Psoas muscle (tissue), 8 donors: ENCODE measurements at places on chromosomes 1 and 21. TPM values are rescaled to one million over a fixed set of nuclear protein-coding genes. Genes with fewer than 3 reads are reported as not detected.
A peak's percentile ranks its signal among the peaks of the same experiment; 100 is the strongest.

The PPIE gene
- polyA plus RNA-seq = 44.5 TPM

DNA sequence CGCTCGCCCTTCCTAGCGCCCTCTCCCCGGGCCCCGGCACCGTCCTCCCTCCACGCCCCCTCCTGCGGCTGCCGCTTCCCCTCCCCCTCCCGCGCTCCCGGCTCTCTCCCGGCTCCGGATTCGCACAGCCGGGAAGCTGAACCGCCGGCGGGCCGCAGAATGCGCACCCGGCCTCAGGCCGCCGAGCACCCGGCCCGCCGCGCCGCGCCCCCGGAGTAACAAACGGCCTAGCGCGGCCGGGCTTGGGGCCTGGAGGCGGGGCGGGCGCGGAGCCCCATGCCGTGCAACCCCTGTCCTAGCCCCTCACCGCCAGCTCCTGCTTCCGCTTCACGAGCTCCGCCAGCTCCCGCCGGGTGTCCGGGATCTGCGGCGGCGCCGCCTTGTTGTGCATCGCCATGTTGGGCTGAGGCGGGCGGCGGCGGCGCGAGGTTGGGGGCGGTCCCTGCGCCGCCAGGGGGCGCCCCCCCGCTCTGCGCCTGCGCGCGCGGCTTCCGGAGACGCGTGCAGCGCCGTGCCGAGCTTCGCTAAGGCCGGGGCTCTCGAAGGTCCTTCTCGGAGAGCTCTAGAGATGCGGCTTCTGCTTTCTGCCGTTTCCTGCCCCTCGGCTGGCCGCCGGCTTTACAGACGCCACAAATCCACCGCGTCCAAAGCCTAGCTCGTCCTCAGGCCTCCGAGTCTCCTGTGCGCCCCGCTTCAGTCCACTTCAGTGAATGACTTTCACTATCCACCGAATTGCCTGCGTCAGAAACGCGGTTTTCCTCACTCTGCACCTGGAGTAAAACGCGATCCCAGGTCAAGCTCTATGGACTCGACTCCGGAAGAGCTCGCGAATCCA, at the start of gene MEAF6:
Gene MEAF6 (minus strand): TSS at position 417 of the 835 bp plus-strand sequence. CDS start 20 bp downstream, at position 397.
- no peaks in the 10 kb centered on the region for H3K27me3 ChIP-seq
- peak within 1 kb of the TSS; percentile 91 for H3K4me3 ChIP-seq
- peak within 1 kb of the TSS; percentile 96 for H3K27ac ChIP-seq
- peaks cover 35% of the 10 kb centered on the region for H3K36me3 ChIP-seq

- no peaks in the 10 kb centered on the region for H3K27me3 ChIP-seq
- peaks cover 87% of the 10 kb centered on the region for H3K4me1 ChIP-seq
Measured at GRCh38 chr1:230208619-230209261, 141.7 kb downstream of the GALNT2 start.

- DNase-seq = no peak
- H3K4me3 ChIP-seq = no peak overlapping the region
- H3K36me3 ChIP-seq = peaks cover 39% of the 10 kb centered on the region
- no peaks in the 10 kb centered on the region for H3K27me3 ChIP-seq
- H3K4me1 ChIP-seq = peaks cover 27% of the 10 kb centered on the region
- H3K27ac ChIP-seq = no peak overlapping the region
Measured at GRCh38 chr1:51270751-51271150, 34.7 kb downstream of the RNF11 start.
